IPS-NIHi11 (cell line): ENCODE measurements at places on chromosomes 2 and 18.

GRCh38 chr2:37645836-37646235 is 25.6 kb downstream of the CDC42EP3 start:
- no peak for DNase-seq

DNA sequence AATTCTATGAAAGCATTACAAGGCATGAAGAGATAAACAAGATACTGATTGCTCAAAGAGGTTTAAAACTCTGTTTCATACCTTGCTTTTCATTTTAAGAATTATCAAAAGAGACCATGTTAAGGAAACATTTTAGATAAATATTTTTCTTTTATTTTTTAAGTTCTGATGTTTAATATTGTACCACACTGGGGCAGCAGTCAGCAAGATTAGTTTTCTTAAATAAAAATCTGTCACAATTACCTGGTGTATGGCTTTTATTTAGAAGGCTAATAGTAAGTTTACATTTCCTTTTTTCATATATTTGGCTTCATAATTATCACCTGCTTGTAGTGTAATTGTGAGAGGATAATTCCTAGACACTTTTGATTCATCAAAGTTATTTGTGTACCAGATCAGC is 46.4 kb downstream of the ZNF804A start:
- no peak for DNase-seq

GRCh38 chr2:62300925-62301324 is 105.0 kb downstream of the B3GNT2 start:
- DNase-seq: no peak

GRCh38 chr18:8858888-8859511 is 153.6 kb downstream of the MTCL1 start:
- no peak for DNase-seq

DNA sequence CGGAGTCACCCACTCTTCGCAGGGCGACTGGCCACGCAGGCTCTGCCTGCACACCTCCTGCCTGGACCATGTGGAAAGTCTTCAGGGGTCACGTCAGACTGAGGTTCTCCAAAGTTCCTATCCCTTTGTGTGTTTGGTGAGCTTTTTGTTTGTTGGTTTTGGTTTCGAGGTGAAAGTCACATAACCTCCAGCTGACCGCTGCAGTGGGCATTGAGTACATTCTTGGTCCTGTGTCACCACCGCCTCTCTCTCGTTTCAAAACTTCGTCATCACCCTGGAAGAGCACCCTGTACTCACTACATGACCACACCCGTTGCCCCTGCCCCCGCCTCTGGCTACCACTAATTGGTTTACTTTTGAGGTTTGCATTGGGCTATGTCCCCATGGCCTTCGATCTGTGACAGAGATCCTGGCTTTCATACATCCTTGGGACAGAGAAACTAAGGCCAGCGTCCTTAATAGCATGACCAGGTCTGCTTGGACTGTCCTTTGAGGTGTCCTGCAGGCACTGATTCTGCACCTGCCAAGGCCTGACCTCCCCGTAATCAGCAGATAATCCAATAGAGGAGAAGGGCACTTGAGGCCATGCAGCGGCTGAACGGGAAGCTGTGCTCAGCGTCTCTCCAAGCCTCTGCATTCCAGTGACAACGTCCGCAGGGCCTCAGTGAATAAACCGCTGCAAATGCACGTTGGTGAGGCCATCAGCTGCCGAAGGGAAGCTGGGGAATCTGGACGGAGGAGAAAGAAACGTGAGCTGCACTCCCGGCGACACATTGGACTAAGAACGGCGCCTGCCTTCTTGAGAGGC is 46.8 kb downstream of the SH3BP4 start:
- no peak for DNase-seq

- no peak for DNase-seq
Observed at GRCh38 chr2:85963068-85963467, 74.3 kb upstream of the ST3GAL5 start.

GRCh38 chr2:8582651-8583399 is 99.0 kb upstream of the ID2 start:
- DNase-seq: no peak

DNA sequence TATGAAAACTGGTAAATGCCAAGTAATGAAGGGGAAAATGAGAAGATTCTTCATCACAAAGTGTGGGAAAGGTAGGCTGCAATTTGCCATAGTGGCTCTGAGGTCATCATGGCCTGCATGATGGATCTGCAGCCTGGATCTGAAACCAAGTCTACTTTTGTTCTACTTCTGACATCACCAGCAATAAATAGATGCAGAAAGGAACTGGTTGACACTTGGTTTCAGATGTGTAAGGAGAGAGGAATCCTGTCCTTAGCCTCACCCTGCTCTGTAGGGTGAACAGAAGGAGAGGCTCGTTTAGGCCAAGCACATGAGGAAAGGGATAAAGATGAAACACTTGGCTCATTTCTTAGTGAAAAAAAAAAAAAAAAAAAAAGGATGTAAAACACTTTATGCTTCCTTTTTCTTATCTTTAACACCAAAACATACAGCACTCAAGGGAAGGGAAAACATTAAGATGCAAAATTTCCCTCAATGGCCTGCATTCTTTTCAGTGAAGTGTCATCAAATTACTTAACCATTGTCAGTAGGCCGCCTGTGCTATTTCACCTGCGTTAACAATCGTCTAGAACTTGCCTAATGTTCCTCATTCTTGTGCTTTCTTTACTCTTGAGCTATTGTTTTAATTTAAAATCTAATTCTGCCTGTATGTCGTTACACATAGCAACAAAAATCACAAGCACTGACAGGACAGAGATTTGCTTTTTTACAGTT is 3.9 kb downstream of the NEB start:
- no peak for DNase-seq

- no peak for DNase-seq
Observed at GRCh38 chr2:143146366-143146765, 17.1 kb downstream of the ARHGAP15 start.

DNA sequence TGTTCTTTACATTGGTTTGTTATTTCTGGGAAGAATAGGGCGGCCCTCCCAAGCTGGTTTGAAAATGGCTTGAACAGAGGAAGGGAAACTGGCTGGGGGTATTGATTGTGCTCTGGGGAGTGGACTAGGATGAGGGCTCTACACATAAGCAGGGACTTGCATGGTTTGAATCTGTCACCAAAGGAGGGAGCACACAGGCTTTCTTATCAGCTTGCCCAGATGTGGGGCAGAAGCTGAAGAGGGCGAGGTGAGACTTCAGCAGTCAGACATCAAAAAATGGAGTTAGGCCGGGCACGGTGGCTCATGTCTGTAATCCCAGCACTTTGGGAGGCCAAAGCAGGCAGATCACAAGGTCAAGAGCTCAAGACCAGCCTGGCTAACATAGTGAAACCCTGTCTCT is 7.2 kb upstream of the RAB12 start:
- no peak for DNase-seq

GRCh38 chr2:70014959-70015358 is 53.5 kb upstream of the ASPRV1 start:
- DNase-seq: no peak

DNA sequence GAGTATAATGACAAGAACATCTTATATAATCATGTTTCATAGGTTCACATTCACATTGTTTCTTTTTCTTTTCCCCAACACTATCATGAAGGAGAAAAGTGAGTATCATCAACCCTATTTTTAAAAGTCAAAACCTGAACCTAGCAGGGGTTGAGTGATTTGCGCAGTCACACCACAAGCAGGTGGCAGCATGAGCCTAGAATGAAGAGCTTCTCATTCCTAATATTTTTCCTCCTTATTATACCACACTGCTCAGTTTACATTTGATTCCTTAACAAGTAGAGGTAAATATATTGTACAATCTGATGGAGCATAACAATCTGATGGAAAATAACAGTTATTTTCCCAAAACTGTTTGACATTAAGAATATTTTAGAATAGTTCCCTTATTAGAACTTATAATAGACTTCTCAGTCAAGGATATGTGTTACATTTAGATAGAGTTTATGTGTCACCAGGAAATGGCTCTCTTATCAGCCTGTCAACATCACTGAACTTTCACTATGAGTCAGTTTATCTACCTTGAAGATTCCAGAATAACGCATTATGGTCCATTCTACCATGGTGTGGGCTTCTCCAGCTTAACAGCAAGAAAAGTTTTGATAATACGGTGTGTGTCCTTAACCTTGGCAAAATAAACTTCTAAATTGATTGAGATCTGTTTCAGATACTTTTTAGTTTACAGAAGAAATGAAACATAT is 119.5 kb downstream of the NEB start:
- no peak for DNase-seq

- DNase-seq: no peak
Observed at GRCh38 chr2:88377641-88377991, 74.9 kb downstream of the FOXI3 start.

- peak; percentile 40 for DNase-seq
Observed at GRCh38 chr2:24898122-24899109, 21.6 kb downstream of the ADCY3 start.

GRCh38 chr2:112607680-112608438 is 23.4 kb downstream of the CHCHD5 start:
- DNase-seq: no peak

- peak; percentile 50 for DNase-seq
Observed at GRCh38 chr2:119431976-119432850, 559 bp downstream of the TMEM37 start.

GRCh38 chr2:54336136-54336976 is 80.3 kb upstream of the TSPYL6 start:
- DNase-seq: no peak

GRCh38 chr2:70513738-70514137 is 39.9 kb downstream of the TGFA start:
- DNase-seq: peak; percentile 38

DNA sequence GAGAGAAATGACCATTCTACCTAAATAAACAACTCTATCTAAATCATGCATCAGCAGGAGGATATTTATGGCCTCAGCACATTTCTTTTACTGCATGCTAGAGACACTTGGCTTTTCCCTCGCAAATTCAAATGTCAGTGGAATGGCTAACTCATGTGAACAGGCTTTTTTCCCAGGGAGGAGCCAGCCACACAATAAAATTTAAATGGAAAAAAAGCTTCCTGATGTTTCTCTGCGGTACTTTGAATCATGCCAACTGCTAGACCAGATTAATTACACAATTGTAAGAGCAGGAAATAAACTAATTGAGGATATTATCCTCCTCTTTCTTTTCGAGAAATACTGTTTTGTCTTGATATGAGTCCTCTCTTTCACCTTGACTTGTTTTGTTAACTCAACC is 676.3 kb downstream of the IRS1 start:
- no peak for DNase-seq

DNA sequence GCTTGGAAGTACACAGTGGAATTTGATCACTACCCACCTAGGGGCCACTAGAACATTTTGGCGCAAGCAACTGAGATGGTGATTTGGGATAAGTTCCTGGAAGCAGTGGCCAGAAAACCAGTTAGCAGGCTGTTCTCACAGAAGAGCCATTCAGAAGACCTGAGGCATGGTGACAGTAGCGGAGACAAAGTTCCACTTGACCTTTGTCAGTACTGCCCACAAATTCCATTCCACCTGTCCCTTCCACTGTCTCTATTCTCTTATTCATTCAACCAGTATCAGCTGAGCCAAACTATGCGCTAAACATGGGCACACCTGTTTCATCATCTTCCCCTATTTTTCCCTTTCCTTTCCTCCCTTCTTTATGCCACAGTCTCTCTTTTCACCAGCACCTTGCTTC is 59.2 kb upstream of the PPP1CB start:
- no peak for DNase-seq

GRCh38 chr2:196293751-196294515 is 122.6 kb upstream of the STK17B start:
- no peak for DNase-seq

DNA sequence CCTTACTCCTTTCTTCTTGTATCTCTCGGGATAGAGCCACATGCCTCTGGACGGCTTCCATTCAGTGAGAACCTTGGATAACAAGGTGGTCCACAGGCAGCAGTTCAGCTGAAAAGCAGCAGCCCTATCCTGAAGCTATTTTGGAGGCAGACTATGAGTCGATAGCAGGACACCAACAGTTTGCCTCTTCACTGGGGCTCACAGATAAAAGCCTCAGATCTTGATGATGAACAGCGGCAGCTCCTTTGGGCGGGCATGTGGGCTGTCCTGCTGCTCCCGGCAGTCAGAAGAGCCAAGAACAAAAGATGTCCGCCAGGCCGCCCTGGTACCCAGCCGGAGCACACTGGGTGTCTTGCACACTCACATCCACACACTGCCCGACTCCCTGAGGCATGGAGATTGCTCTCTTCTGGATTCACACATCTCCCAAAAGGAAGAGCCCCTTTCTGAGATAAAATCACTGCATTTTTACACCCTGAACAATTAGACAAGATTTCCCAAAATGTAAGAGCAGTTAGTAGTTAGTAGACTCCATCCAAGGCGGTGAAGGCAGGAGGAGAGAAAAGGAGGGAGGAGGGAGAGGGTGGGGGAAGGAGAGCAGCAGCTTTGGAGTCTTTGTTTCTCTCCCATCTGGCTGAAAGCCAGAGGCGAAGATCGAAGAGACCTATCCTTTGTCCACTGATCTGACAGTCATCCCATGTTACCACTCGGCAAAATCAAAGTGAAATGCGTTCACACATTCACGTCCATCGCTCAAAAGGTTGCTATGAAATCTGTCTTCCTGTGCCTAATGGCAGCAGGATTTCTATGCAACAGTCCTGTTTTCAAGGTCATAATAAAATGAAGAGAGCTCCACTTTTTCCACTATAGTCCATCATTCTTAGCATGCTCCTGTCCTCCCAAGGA is 90.1 kb upstream of the KLF7 start:
- no peak for DNase-seq

- no peak for DNase-seq
Observed at GRCh38 chr2:67065046-67065445, 332.1 kb upstream of the ETAA1 start.

- peak; percentile 39 for DNase-seq
Observed at GRCh38 chr2:72579591-72580180, 246.1 kb downstream of the EXOC6B start.

GRCh38 chr2:71799013-71799575 is 345.7 kb downstream of the DYSF start:
- no peak for DNase-seq

GRCh38 chr2:126644630-126645191 is 11.2 kb upstream of the GYPC start:
- DNase-seq: no peak

GRCh38 chr2:29014811-29015421 is 33.8 kb downstream of the TOGARAM2 start:
- no peak for DNase-seq

GRCh38 chr2:37604716-37605115 is 66.7 kb downstream of the CDC42EP3 start:
- no peak for DNase-seq

DNA sequence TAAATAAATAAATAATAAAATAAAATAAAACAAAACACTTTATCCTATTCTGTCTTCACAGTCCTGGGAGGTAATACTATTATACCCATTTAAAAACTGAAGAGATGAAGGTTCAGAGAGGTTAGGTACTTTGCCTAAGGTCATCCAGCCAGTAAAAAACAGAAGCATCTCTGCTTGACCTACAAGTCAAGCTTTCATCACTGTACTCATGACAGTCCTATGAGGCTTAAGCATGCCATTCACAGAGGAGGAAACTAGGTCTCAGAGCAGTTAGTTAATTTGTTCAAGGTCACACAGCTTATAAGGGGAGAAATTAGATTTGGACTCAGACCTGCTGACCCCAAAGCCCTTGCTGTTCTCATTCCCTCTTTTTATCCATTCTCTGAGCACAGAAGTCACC is 77.5 kb downstream of the MARCO start:
- no peak for DNase-seq
